ENCODE measurements at places on chromosomes 11 and 22.

DNA sequence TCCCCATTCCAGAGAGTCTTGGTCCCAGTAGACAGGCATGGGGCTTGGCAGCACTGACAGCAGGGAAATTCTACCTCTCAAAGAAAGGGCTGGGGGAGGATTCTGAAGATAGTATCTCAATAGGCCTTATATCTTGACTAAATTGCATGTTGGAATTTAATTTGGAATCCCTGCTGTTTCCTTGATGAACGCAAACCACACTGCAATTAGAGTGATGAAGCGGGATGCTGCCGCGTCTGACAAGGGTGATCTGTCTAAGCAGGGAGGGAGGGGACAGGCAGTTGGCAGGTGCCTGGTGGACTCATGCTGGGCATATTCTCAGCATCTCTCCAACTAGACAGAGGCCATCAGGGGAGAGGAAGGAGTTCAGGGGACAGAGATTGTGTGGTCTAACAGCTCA is 48.4 kb downstream of the COMMD9 start:
- no peak for DNase-seq

GRCh38 chr11:128171506-128171905 is 415.9 kb downstream of the ETS1 start:
- DNase-seq, result no peak

DNA sequence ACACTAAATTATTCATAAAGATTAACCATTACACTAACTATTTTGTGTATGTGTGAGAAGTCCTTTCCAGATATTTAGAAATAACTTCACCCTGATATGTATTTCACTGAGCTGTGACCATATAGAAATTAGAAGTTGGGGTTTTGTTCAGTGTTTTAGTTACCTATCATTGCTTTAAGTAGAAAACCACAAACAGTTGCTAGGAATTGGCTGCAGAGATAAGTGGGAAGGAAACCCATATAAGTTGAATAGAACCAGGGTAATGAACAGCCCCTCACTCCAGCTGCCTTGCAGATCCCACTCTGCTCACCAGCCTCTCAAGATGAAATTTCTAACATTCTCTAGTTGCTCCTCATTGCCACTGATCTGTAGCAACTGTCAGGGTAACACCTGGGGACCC is 10.3 kb downstream of the SRSF8 start:
- no peak for DNase-seq

GRCh38 chr11:73480677-73481076 is 104.5 kb downstream of the RELT start:
- DNase-seq, result no peak

GRCh38 chr11:112534208-112534607 is 273.5 kb upstream of the PLET1 start:
- DNase-seq, result no peak

DNA sequence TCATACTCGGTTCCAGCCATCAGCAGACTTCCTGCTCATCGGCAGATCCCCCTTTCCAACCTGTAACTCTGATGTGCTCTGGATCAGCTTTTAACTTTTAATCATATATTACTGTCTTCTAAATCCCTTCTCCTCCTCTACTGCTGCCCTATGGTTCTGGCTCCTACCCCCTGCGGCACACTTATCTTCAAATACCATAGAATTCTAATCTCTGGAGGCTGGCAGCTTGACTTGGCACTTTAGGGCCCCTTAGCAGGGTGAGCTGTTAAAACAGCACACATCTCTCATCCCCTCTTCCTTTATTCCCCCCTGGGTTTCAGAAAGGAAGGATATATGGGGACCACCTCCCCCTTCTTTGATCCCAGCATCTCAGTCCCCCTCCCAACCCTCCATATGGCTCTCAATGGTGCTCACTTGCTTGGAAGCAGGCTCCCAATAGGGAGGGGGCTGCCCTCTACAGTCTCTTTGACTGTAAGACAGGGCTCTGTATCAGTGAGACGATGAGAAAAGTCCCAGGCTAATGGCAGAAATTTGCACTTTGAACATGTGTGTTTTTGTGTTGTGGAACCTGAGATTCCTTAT is 4.4 kb upstream of the CNTF start:
- DNase-seq, result no peak

DNA sequence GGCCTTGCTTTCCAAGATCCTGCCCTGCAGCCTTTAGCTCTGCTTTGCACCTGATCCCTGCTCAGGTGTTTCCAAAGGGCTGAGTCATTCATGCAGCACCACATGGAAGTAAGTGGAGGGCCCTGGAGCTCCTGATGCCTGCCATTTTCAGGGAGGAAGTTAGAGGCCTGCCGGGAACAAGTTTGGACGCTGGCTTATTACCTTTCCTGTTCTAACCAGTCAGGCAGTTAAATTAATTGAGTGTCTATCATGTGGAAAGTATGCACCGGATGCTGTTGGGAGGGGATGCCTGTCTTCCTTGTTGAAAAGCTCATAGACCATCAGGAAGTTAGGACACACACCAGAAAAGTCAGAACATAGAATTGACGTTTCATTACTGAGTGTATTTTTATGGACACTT is 73.7 kb upstream of the PLET1 start:
- DNase-seq, result no peak

GRCh38 chr11:118230088-118230487 is 5.3 kb upstream of the JAML start:
- no peak for DNase-seq

- DNase-seq, result no peak
Observed at GRCh38 chr11:112658431-112658878, 302.8 kb upstream of the NCAM1 start.

DNA sequence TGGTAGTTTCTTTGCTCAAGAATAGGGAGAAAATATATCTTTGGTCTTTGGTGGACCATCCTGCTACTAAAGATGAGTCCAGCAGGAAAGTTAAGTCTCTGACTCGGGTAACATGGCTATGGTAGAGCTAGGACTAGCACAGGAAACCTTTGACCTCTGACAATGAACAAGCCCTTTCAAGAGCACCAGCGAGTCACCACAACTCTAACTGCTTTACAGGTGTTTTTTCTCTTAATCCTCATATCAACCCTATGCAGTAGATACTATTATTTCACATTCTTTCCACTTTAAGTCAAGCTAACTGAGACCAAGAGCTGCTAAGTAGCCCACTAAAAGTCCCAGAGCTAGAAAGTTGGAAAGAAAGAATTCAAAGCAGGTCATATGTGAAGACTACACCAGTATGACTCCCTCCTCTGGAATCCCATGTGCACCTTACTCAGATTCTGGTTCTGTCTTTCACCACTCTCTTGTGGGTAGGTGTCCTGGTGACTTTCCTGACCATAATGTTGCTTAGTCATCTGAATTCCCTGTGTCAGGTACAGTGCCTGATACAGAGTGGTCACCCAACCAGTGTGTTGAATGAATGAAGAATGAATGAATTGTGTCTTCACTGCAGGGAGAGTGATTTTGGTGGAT is 53.8 kb upstream of the ME3 start:
- no peak for DNase-seq

DNA sequence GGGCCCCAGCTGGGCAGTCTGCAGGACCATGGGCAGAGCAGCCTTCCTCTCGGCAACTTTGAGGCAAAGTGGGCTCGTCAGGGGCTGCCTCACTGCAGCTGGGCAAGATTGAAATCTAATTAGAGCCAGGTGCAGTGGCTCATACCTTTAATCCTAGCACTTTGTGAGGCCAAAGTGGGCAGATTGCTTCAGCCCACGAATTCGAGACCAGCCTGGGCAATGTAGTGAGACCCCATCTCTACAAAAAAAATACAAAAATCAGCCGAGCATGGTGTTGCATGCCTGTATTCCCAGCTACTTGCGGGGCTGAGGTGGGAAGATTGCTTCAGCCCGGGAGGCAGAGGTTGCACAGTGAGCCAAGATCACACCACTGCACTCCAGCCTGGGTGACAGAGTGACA is 34.2 kb downstream of the ARHGAP8 start:
- DNase-seq, result no peak

DNA sequence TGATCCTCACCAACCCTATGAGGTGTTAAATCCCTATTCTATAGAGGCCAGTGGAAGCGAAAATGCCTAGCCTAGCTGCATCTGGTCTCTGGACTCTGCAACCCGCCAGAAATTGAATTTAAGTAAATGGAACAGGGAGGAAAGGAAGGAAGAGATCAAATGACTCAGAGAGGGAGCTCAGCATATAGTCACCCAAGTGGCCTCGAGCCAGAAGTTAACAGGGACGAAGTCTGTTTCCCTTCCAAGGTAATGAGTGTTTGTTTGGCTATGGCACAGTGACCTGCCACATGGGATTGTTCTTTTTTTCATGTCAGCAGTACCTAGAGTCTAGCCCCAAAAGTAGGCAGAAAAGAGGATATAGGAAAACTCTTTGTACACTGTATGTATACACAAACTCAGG is 66.3 kb downstream of the PAK1 start:
- no peak for DNase-seq

DNA sequence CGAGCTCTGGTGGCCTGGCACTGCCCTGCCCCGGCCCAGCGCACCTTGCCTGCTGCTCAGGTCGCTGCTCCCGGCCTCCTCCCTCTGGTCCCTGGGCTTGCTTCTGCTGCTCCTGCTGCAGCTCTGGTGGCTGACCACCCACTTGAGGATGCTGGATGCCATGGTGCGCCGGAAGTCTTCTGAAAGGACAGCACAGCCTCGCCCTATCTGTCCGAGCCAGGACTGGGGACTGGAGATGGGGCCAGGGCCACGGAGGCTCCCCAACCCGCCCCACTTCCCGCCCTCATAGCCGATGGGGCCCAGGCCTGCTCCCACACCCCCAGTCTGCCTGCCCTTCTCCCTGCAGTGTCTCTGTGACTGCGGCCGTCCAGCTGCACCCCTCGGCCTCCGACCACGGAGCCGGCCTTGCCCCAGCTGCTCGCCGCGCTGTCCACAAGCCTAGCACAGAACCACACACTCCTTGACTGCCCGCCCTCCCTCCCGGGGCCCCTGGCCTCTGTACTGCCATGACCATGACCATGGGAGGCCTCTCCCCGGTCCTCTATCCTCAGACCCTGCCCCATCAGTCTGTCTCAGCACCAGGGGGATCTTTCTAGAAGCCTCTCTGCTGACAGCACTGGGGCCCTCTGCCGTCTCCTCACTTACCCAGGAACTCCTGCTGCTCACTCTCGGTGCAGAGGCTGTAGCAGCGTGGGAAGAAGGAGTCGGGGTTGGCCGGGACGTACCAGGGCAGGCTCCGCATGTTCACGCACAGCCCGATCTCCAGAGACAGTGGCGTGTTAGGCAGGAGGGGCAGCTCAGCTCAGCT is 12.7 kb downstream of the TTLL8 start:
- no peak for DNase-seq

DNA sequence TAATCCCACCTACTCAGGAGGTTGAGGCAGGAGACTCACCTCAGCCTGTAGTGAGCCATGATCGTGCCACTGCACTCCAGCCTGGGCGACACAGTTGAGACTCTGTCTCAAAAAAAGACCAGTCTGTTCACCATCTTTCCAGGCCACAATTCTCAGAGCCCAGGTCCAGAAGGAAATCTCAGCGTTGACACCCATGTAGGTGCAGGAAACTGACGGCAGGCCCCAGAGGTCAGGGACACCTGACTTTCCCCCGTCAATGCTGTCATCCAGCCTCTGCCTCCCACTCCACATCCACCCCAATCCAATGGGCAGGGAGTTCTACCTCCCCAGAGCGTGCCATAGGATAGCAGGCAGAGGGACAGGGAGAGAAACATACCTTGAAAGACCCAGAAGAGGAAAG is 5.9 kb upstream of the GRK2 start:
- no peak for DNase-seq

DNA sequence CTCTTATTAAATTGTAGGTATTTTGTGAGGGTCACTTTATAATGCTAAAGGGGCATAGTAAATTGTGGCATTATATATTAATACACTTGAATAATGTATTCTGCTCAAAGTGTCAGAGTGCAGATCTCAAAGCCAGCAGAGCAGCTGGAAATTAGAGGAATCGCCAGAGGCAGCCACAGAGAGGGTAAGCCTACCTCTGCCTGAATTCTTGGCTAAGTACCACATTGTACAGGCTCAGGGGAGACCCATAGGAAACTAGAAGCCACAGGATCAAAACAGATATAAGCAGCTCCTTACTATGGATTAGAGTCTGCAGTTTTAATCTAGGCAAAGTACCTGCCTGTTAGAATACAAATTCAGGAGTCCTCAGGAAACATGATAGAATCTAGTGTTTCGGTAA is 249.3 kb downstream of the DDX10 start:
- no peak for DNase-seq

DNA sequence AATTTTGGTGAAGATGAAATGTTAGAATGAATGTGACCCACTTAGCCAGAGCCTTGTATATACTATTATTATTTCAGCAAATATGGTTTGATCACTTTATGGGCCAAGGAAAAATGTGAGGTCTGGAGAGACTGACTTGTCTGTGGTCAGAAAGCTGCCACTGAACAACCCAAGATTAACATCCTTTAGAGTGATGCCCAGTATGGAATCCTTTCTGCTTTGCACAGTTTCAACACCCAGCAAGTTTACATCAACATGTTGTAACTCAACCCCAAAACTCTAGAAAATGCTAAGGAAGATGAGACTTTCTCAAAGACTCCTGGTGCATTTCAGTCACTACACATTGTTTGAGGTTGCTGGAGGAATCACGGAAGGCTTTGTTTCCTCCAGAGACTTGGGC is 107.7 kb downstream of the SNX19 start:
- DNase-seq, result no peak

- no peak for DNase-seq
Observed at GRCh38 chr22:20024225-20024624, 3.3 kb downstream of the TANGO2 start.
